H1 (cell line): ENCODE measurements at places on chromosomes 13 and 19.

DNA sequence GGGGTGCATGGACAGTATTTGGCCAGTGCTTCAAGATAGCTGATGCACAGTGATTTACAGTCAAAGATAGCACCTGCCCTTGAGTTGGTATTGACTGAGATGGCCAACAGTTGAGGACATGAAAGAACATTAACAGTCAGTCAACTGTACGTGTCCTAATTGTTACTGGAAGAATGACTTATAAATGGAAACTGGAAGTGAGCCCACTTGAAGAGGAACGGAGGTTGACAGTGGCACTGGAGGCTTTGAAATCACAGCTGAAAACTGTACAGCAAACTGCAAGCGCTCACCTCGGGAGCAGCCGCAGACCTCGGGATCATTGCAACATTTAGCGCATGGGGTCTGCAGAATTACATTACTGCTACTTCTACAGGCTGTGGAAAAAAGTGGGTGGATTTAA, 77.1 kb downstream of the GGACT start:
- no peak for DNase-seq

- DNase-seq = no peak
Observed at GRCh38 chr13:102039264-102039663, 362.6 kb downstream of the FGF14 start.

GRCh38 chr19:11598103-11598483, 810 bp downstream of the ZNF627 start:
- no peak for DNase-seq

DNA sequence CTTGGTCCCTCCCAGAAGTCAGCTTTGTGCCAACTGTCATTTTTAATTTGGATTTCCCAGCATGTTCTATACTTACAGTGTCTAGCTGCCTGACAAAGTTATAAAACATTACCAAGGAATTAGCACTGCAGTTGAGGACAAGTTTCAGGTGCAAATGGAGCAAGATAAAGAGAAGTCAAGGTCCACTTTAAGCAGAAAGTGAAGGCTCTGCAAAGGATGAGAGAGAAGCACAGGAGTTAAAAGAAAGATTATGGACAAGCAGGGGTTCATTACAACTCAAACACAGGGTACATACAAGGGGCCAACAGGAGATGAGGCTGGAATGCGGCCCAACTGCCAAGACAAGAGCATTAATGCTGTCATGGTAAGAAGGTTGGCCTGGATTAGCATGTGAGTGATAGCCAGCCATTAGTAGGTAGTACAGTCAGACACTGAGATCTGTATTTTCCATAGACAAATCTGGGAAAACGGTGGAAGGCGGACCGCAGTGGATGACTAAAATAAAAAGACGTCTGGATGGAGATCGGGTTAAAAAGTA, 17.6 kb downstream of the UBL3 start:
- DNase-seq = no peak

GRCh38 chr19:51012661-51013190, 6.8 kb downstream of the KLK10 start:
- no peak for DNase-seq

- DNase-seq = no peak
Observed at GRCh38 chr13:100636441-100636840, 38.2 kb downstream of the TMTC4 start.

DNA sequence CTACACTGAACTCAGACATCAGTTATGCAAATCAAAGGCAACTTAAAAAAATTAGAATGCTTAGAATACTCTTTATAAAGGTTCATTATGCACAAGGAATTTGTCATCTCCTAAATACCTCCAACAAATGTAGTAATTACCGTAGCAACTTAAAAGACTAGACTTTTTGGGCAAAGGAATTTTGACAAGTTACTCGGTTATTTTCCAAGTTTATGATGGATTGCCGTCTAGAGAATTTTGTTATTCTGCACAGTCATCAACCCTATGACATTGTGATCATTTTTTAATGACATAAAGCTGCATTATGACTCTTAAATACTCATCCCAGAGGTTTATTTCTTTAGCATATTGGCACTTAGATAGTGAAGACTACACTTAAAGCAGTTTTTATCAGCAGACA, 71.9 kb downstream of the TRPC4 start:
- DNase-seq = no peak
